ENCODE measurements at places on chromosomes 6 and 20.

DNA sequence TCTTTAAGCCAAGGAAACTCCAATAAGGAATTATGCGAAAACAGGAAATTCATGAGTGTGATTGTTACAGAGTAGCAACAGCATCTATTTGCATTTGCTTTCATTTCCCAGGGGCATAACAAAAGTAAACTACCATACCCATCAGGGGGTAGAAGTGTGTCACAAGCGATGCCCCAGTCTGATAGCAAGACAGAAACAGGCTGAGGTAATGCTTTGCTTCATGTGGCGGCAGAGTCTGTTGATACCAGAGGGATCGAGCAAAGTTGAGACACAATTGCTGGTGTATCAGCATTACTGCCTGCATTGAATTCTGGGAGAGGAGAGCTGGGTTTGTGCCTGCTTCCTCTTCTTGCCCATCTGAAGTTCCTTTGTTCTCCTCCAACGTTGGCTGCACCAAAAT lies 51.2 kb upstream of the LYRM2 start:
- DNase-seq = no peak

DNA sequence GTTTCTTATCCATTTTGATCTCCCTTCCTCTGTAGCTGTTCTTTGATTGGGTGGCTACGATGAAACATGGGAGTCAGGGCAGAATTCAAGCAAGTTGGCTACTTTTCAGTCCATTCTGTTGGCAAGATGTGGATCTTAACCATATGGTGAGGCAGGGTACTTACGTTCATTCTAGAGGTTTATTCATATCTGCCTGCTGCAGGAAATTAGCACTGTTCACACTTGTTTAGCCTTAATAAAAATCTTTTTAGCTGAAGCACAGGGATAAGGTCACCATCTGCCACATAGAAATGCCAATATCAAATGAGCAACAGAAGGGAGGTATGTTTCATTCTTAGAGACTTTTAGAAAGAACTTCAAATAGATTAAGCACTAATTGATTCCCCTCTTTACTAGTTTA lies 83.9 kb downstream of the GRIK2 start:
- DNase-seq = no peak

DNA sequence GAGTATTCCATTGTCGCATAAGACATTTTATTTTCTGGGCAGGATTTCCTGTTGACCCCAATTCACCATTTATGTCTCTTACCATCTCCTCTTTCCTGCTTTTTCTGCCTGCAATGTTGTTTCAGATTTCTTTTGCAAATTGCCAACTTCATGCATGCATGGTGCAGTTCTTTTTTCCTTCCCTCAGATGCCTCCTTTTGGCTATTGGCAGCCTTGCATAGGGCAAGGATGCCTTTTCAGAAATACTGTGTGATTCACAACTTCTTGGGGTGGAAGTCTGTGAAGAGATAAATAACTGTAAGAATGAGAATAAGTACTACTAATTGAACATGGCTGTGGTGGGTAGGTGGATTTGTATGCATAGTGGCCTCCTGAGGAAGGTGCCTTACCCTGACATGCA lies 116.7 kb downstream of the SOX4 start:
- DNase-seq = no peak

GRCh38 chr6:135637701-135638100 lies 140.2 kb upstream of the AHI1 start:
- DNase-seq = no peak

- no peak for DNase-seq
Observed at GRCh38 chr20:3459881-3460307, 10.9 kb upstream of the ATRN start.

- DNase-seq = no peak
Observed at GRCh38 chr6:110769923-110770322, 45.3 kb downstream of the CDK19 start.

GRCh38 chr6:21914121-21914973 lies 320.8 kb downstream of the SOX4 start:
- peak; percentile 33 for DNase-seq

GRCh38 chr20:54062812-54063280 lies 7.5 kb downstream of the BCAS1 start:
- no peak for DNase-seq

DNA sequence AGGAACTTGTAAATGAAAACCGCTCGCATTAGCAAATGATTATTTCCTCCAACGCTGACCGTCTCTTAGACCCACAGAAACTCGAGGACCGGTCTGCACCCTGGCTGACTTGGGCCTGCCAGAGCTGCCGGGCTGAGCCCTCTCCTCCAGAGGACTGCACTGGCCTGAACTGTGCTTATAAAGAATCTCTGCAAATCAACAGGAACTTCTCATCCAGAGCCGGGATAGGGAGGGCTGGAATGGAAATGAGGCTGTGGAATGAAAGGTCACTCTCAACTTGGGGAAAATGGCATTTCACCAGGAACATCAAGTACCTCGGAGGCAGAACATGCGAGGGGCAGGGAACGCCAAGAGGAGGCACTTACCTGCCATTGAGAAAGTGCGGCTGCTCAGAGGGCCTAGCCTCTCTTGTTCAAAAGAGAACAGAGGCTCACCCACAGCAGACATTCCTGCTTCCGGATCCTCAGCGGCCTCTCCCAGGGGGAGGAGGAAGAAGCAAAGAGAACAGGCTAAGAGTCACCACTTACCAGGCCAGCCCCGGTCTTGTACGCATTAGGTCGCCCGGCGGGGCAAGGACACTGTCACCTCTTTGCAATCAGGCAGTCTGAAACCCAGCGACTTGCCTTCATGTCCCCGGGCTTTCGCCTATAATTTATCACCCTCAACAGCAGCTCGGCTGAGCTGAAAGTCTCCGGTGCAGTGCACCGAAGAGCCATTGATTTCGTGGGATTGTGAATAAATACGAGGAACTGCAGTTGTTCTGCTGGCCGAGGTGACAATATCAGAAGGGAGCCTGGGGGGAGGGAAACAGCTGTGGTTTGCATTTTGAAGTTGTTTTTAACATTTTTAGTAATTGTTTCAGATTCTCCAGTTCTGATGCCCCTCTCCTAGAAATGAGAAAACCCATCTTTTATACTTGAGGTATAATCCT lies 37.6 kb downstream of the ZMYND8 start:
- no peak for DNase-seq

- DNase-seq = no peak
Observed at GRCh38 chr6:56988145-56988544, 33.2 kb downstream of the BEND6 start.

DNA sequence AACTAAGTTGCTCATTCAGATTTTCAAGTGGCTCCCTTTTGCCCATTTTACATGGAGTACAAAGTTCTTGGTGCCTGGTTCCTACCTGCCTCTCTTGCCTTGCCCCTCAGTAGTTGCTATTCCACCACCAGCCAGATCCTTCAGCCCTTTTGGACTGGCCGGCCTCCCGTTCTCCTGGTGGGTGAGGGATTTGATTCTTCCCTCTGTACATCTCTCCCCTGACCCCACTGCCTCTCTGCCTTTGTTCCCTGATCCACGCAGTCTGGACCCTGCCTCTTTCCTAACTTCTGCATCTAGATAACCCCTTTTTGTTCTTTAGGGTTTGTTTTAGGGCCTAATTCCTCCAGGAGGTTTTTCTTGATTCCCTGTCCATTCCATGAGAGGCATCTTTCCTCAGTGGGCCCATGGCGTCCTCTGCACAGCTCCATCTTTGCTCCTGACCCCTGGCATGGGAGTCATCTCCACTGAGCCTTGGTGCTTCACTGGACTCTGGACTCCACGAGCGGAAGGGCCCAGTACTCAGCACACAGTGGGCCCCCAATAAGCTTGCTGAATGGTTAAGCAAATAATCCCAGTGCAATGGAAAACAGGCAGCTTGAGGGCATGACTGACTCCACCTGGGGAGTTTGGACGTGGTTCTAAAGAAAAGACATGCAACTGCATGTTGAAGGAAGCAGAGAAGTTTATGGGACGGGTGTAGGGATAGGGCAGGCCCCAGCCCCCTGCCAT lies 309.3 kb upstream of the SUPT3H start:
- DNase-seq = no peak

GRCh38 chr6:137761072-137761471 lies 106.0 kb upstream of the TNFAIP3 start:
- no peak for DNase-seq

DNA sequence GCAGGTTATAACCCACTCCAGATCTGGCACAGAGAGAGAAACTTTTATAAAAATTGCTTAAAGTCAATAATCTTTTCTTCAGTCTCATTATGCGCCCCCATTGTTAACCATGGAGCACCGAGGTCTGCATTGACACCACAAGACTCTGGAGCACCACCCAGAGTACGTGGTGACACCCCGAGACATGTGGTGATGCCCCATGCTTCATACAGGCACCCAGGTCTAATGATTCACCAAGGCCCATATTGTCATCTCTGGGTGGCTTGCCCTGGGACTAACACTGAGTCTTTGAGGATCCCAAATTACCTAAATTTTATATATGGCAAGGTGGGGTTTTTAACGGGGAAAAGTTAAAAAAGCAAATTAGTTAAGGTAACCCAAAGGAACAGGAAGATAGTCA lies 31.1 kb downstream of the CD109 start:
- no peak for DNase-seq

GRCh38 chr6:129672881-129673631 lies 36.9 kb downstream of the ARHGAP18 start:
- DNase-seq = no peak

GRCh38 chr6:135212935-135213334 lies 31.8 kb downstream of the MYB start:
- DNase-seq = no peak

GRCh38 chr6:104566411-104566810 lies 293.3 kb downstream of the HACE1 start:
- DNase-seq = no peak

DNA sequence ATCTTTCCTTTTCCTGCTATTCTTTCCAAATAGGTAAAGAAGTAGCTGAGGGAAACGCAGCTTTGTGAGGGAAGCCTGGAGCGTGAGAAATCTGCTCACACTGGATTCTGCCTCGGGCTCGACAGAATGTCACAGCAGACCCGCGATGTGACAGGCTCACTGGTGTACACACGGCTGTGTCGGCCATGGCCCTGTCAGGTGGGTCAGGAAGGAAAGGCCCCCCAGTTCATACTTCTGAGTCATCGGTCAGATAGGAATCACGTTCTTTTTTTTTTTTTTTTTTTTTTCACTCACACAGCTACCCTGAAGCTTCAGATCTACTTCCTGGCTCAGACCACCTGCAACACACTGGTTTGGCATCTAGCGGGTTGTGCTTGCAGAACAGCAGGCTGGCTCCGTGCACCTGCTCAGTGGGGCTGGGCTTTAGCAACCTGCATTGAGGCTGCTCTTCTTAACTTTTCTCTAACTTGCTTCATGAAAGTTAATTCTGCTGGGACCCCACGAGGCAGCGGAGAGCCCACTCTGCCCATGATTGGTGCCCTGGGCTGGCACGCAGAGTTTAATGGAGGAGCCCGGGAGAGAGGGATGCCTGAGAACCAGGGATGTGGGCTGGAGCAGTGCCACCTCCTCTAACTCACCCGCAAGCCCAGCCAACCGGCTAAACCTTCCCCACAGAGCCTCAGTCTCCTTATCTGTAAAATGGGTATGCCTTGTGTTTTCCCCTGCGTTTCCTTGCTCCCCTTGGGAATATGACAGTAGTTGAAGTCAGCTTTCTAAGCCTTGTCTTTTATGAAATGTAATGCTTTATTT lies 61.5 kb upstream of the FNDC1 start:
- DNase-seq = peak; percentile 39

GRCh38 chr6:45192556-45192955 lies 135.6 kb upstream of the RUNX2 start:
- DNase-seq = no peak

DNA sequence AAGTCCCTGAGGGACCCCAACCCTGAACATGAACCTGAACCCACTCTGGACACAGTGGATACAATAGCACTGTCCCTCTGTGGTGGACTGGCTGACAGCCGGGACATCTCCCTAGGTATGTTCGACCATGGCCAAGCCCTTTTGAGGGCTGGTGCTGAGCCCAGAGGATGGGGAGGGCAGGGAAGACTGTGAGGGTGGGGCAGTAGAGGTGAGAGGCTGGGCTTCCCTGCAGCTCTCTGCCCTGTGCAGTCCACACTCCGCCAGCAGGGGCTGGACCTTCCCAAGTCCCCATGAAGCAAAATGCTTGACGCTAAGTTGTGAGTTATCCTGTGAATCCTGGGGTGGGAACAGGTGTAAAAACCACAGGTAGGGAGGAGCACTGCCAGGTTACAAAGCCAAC lies 11.5 kb downstream of the LPIN3 start:
- DNase-seq = no peak

DNA sequence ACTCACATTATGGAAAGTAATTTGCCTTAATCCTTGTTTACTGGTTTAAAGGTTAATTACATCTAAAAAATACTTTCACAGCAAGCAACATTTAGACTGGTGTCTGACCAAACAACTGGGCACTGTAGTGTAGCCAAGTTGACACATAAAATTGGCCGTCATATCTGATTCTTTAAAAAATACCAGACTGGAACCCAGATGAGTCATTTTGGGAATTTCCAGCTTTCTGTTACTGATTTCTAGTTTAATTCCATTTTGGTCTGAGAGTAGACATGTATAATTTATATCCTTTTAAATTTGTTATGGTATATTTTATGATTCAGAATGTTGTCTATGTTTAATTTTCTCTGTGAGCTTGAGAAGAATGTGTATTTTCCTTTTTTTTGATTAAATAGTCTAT lies 44.1 kb downstream of the SCP2D1 start:
- DNase-seq = no peak

- no peak for DNase-seq
Observed at GRCh38 chr6:45813943-45814342, 201.7 kb downstream of the CLIC5 start.

- no peak for DNase-seq
Observed at GRCh38 chr6:15504581-15505350, 158.1 kb downstream of the DTNBP1 start.

GRCh38 chr6:17583811-17584210 lies 16.3 kb upstream of the FAM8A1 start:
- DNase-seq = no peak

DNA sequence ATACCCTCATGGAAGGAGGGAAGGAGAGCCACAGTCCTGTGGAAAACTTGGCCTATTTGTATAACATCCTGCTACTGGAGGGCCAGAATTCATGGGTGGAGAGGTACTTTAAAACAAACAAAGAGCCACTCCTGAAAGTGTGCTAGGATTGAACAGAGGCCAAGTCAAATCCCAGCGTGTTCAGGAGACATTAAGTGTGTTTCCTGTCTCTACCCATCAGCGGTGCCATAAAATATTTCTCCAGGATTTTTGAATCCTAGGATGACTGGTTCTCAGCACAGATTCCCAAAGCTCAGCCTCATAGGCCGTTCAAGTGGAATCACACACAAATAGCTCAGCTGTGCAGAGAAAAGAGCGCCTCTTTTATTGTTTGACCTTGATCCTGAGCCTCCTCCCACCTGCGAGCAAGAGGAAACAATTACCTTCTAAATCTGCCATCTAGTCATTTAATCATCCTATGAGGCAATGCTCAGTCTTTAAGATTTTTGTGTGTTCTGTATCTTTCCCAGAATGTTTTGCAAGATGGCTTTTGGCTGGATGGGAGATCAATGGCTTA lies 31.8 kb upstream of the RALGAPA2 start:
- no peak for DNase-seq

DNA sequence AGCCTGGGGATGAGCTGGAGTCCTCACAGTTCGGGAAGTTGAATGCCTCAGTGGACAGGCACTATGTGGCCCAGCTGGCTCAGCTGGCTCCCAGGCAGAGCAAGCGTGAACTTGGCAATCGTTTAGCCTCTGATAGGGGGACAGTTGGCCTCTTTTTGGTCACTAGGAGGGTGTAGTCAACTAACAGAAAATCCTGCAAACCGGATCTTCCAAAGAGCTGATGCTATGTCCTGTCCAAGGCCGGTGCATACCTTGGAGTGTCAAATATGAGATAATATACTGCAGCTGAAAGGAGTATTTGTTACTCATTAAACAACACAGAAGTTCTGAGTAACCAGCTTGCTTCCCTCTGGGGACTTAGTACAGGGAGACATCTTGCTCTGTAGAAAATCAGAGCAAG lies 126.2 kb upstream of the EXOC2 start:
- no peak for DNase-seq
